ENCODE measurements at places on chromosomes 6 and 20.

GRCh38 chr20:64219202-64219601 lies 36.3 kb upstream of the PCMTD2 start:
- DNase-seq = no peak

DNA sequence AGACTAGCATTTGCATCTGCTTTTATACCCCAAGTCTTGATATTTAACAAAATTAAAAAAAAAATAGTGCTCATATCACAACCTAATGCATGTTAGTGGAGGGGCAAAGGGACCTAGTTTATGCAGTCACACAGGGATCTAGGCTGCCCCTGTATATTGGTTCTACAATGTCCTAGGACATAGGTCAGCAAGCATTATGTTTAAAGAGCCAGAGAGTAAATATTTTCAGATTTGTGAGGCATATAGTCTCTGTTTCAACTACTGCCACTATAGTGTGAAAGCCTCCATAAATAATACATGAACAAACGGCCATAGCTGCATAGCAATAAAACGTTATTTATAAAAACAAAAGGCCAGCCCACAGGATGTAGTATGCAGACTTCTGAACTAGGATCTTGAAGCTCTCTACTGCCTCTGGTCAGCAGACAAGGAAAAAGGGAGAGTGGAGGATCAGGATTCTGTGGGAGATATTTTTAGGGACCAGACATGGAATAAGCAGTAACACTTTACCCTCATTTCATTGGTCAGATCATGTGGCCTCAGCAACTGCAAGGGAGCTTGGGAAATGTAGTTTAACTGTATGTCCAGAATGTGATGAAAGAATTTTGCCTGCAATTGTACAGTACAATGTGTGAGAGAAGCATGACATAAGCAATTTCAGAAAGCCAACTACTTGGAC lies 414.2 kb upstream of the SPTLC3 start:
- peak; percentile 4 for DNase-seq

GRCh38 chr6:139778688-139779087 lies 404.2 kb upstream of the CITED2 start:
- peak; percentile 24 for DNase-seq

- no peak for DNase-seq
These were observed 613.1 kb downstream of the PKHD1 start for GRCh38 chr6:51474022-51474975.

- DNase-seq = no peak
These were observed 18.2 kb downstream of the NEDD9 start for GRCh38 chr6:11214084-11214833.

DNA sequence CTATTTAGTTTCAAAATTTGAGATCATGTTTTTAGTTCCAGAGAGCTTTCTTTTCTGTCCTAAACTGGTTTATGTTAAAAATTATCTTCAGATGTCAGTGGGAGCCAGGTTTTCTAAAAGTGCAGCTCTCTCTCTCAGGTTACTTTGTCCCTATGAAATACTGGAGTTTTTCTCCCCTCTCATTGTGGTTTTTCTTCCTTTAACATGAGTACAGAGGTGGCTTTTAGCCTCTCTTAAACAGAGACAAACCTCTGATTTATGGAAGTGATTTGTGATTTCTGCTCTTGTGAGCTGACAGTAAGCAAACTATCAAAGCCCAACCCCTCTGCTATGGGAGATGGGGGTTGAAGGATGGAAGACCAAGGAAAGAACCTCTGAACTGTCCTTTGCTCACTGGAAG lies 85.7 kb downstream of the LIN28B start:
- no peak for DNase-seq

DNA sequence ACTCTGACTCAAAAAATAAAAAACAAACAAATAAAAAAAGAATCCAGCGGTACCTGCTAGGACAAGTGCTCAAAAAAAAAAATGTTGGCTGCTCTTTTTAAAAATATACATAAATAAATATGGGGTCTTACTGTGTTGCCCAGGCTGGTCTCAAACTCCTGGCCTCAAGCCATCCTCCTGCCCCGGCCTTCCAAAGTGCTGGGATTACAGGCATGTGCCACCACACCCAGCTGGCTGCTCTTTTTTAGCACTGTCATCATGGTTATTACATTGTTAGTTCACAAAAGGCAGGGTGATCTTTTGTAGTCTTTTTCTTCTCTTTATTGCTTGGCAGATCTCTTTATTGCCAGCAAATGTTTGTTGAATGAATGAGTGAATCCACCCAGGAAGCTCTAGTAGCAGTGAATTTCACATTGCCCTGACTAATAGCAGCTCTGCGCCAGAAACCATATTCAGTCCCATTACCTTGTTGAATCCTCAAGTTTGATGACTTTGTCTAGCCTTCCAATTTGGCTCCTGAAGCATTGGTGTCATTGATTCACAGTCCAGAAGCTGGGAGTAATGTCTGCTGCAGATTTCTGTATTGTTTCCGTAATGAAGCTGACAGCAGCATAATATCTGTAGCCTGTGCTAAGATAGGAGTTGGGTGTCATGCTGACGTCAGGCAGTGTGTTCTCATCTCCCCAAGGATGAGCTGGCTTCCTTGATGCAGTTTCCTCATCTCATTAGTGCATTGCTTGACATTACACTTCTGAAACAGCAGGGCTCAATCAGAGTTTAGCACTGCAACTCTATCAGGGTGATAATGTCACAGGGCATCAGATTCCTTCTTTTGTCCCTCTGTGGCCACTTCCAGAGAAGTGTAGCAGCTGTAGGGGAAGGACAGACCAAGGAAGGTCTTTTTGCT lies 84.9 kb upstream of the TGM3 start:
- DNase-seq = peak; percentile 53

DNA sequence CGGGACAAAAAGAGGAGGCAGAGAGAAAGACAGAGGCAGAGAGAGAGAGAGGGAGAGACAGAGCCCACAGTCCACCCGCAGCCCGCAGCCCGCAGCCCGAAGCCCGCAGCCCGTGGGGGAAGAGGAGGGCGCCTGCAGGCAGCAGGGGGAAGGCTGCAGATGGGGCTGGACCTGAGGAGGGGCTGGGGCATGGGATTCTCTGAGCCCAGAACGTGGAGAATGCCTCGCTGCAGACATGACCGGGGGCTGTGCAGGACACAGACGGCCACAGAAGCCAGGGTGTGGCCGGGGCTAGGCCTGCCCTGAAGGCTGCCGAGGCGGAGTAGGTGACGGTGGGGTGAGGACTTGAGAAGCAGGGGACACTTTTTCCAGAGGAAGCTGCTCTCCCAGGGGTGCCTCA lies 6.5 kb upstream of the SLCO4A1 start:
- DNase-seq = no peak

- peak; percentile 94 for DNase-seq
These were observed 363.5 kb downstream of the ESR1 start for GRCh38 chr6:152170702-152171667.

- no peak for DNase-seq
These were observed 145.5 kb upstream of the LAMP5 start for GRCh38 chr20:9368893-9369292.

DNA sequence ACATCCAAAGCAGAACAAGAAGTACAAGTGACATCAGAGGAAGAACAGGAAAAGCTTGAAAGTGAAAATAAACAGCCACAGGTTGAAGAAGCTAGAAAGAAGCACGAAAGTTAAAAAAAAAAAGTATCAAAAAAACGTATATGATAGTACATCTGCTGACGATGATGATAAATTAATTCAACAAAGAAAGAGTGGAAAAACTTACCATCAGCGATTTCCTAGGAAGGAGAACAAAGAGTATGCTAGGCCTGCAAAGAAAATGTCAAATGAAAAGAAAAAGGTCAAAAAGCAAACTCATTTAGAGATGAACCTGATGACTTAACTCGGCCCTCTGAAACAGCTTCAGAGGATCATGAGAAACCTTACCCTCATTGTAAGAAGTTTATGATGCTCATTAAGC lies 3.7 kb downstream of the SAYSD1 start:
- no peak for DNase-seq

GRCh38 chr20:11091511-11091910 lies 417.7 kb upstream of the JAG1 start:
- DNase-seq = no peak

DNA sequence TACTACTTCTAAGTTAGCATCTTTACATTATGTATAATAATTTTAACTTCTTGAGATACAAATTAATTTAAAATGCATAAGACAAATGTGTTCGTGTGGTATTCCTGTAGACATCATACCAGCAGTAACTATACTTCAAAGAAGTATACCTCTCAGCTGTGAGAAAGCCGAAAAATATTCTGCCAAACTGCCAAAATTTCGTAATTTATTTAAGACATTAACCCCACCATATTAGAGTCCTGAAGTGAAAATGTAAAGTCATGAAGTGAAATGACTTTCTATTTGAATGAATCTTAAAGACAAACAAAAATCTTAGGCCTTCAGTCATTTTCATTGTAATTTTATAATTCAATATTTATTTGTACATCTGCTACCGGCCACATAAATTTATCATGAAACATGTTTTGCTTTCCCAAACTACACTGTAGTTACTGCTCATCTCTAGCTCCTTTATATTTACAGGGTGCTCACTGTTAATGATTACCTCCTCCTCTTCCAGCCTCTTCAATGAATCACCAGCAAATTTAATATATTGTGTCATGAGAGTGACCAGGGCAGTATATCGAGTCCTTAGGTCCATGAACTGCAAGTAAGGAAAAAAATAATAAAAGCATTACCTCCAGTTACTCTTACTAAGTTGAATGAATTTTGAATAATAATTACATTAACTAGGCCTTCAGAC lies 18.5 kb downstream of the DST start:
- DNase-seq = no peak

DNA sequence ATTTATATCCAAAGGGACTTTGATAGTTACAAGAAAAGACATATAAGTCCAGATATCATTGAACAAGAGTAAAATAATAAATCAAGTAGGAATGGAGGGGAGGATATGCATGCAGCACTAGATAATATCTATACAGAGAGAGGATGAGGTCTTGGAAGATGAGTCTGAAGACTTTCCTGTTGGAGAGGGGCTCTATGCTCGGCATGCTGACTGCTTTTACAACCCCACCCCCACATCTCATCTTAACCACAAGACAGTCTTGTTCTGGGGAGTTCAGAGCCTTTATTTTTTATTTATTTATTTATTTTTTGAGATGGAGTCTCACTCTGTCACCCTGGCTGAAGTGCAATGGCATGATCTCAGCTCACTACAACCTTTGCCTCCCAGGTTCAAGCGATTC lies 48.4 kb upstream of the IER3 start:
- no peak for DNase-seq

GRCh38 chr6:53310771-53311585 lies 37.8 kb downstream of the ELOVL5 start:
- no peak for DNase-seq

DNA sequence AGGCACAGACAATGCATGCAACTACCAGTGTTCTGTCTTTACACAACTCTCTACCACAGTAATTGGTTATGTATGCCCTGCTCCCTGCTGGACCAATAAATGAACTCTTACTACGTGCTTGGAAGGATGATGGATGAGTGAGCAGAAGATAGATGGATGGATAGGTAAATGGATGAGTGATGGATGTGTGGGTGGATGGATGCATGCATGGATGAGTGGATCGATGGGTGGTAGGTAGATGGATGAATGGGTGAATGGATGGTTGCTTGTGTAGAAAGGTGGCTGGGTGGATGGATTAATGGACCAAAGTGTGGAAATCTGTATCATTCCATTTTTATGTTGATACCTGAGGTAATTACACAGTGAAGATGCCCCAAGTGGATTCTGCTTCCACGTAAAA lies 10.1 kb upstream of the TRAM2 start:
- no peak for DNase-seq

DNA sequence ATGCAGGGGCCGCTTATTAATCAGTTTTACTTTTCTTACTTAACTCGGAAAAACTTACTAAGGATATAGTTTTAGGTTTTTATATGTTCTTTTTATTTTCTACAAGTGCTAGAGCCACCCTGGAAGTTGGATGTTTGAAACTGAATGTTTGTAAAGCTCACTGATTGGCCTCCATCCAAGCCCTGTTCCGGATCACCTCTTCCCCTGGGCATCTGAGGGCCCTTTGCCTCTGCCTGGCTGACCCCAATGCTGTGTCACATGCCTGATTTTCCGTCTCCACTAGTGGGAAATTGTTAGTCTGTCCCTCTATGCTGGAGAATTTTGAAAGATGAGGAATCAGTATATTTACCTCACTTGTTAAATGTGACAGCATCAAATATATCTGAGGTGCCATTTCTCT lies 79.3 kb downstream of the SLC35F1 start:
- DNase-seq = no peak

DNA sequence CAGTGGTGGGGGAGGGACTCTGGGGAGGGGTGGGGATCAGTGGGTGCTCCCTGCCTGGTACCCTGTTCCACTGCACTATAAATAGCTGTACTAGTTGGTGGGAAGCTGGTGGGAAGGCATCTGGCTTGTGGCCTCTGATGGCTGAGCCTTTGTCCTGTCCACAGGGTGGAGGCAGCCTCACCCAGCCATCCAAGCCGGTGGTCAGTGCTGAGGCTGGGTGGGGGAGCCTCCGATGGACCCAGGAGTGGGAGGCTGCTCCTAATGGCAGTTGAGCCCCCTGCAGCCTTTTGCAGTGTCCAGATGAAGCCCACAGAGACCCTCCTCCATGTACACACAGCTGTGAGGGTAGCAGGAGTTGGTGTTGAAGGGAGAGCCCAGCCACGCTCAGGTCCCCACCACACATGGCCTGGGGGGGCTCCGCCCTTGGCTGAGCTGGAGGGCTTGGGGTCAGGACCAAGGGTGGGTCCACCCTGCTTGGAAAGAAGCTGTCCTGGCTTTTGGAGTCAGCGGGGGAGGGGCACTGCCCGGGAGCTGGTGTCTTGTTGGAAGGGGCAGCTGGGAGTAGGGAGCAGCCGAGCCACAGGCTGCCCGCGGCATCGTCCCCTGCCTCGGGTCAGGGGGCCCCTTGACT lies 2.5 kb downstream of the PPDPF start:
- DNase-seq = no peak

DNA sequence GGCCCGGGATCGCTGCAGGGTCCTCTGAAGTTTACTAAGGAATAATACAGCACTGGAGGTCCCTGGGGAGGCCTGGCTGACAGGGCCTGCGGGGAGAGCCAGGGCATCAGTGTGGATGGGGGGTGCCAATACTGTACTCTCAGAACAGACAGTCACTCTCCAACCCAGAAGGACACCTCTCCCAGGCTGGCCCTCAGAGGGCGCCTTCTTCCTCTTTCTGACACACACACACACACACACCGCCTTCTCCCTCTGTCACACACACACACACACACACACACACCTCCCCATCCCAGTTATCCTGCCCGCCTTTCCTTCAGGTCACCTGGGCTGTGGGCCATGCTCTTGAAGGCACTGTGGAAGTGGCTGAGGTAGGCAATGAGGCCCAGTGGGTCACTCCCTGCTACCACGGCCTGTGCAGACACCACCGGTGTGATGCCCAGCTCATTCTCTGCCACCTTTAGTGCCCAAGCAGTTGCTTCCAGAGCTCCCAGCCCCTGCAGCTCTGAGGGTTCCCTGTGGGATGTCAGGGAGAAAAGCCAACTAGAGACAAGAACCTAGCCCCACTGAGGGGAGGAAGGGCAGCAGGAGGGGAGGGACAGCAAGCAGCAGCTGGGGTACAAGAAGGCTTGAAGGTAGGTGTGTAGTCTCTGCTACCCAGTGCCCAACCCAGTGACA lies 7.5 kb downstream of the SMPD2 start:
- DNase-seq = no peak

Measured in brain microvascular endothelial cell (primary cell).